ENCODE measurements at places on chromosomes 4 and X. TPM values are rescaled to one million over a fixed set of nuclear protein-coding genes. Genes with fewer than 3 reads are reported as not detected.

DNA sequence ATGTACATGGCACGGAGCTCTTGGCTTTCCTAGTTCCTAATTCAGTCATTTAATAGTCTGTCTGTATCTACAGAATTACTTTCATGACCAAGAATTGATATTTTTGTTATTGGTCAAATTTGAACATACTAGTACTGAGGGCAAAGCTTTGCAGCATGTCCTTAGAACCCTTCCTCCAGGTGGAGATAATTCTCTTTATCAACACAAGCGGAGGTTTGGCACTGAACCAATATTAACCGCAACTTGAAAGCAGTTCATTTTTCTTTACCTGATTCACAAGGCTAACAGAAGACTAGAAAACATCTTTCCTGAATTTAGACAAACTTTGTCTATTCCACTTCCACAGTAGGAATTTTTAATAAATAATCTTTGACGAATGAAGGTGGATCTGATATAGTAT, 73.8 kb downstream of the TACR3 start:
- no peaks in the 10 kb centered on the region for H3K36me3 ChIP-seq
- DNase-seq = no peak
- H3K4me1 ChIP-seq = no peaks in the 10 kb centered on the region
- H3K4me3 ChIP-seq = no peak overlapping the region

GRCh38 chrX:51899741-51900140, 6.3 kb downstream of the MAGED1 start:
- no peak overlapping the region for H3K27ac ChIP-seq
- peak; percentile 45 for DNase-seq
- no peaks in the 10 kb centered on the region for H3K27me3 ChIP-seq
- no peak overlapping the region for H3K4me3 ChIP-seq
- H3K4me1 ChIP-seq = peaks cover 12% of the 10 kb centered on the region

GRCh38 chrX:115559672-115560071, 1.3 kb upstream of the PLS3 start:
- H3K27ac ChIP-seq = no peak overlapping the region
- no peak for DNase-seq
- no peaks in the 10 kb centered on the region for H3K36me3 ChIP-seq

DNA sequence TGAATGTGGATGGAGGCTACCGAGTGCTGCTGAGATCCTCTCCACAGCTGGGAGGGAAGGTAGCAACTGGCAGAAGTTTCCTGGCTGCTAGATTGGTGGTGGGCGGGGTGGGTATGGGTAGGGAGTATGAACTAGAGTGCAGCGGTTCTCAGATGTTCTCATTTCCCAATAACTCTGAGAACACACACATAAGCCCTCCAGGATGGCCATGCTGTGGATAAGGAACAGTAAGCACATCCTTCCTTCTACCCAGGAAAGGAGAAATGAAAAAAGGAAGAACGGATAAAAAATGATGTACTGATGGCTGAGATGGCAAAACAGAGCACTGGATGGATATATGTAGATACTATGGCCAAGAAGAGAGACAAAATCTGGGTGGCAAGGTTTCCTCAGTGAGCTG, 116.0 kb downstream of the ZNF827 start:
- DNase-seq = no peak
- H3K27me3 ChIP-seq = no peaks in the 10 kb centered on the region
- H3K27ac ChIP-seq = no peak overlapping the region
- H3K4me1 ChIP-seq = peaks cover 14% of the 10 kb centered on the region
- no peak overlapping the region for H3K4me3 ChIP-seq

DNA sequence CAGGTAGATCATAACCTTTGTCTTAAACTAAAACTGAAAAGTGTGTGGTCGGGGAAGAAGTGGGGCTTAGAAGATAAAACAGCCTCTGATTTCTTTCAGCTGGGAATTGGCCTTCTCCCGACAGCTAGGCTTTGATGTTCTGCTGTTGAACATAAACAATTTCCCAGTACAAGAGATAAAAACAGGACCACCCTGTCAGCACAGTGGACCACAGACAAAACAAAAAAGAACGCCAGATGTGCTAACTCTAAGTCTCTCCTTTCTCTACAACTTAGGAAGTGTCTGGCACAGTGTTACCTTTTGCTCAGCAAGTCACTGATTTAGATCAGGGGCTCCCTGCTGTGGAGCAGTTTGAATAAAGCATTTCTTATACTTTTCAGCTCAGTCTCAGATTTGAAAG, 87.5 kb upstream of the UXT start:
- H3K27ac ChIP-seq = no peak overlapping the region
- H3K36me3 ChIP-seq = no peaks in the 10 kb centered on the region
- no peak for DNase-seq

GRCh38 chrX:115679460-115679859, 118.5 kb downstream of the PLS3 start:
- no peaks in the 10 kb centered on the region for H3K4me1 ChIP-seq
- DNase-seq = peak; percentile 39
- H3K36me3 ChIP-seq = no peaks in the 10 kb centered on the region
- H3K4me3 ChIP-seq = no peak overlapping the region
- H3K27ac ChIP-seq = no peak overlapping the region

GRCh38 chrX:119389214-119389613, 9.9 kb upstream of the SLC25A43 start:
- no peak for DNase-seq
- H3K4me1 ChIP-seq = no peaks in the 10 kb centered on the region
- no peak overlapping the region for H3K27ac ChIP-seq
- no peaks in the 10 kb centered on the region for H3K27me3 ChIP-seq
- H3K4me3 ChIP-seq = no peak overlapping the region

DNA sequence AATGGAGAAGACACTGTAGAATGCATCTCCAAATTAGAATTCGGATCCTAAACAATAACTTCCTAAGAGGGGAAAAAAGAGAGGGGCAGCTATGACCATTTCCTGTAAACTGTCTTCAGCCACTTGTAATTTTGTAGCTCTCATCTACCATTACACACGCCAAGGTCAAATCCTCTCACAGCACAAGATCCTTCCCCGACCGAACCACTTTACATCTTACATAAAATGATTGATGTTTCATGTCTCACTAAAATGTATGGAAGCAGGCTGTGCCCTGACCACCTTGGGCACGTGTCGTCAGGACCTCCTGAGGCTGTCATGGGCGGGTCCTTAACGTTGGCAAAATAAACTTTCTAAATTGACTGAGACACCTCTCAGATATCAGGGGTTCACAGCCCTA, 24.1 kb upstream of the PBDC1 start:
- H3K4me1 ChIP-seq = peaks cover 2% of the 10 kb centered on the region
- no peaks in the 10 kb centered on the region for H3K36me3 ChIP-seq
- DNase-seq = peak; percentile 33
- peak overlapping the region; percentile 95 for H3K27ac ChIP-seq
- H3K4me3 ChIP-seq = peak overlapping the region; percentile 18
- no peaks in the 10 kb centered on the region for H3K27me3 ChIP-seq

DNA sequence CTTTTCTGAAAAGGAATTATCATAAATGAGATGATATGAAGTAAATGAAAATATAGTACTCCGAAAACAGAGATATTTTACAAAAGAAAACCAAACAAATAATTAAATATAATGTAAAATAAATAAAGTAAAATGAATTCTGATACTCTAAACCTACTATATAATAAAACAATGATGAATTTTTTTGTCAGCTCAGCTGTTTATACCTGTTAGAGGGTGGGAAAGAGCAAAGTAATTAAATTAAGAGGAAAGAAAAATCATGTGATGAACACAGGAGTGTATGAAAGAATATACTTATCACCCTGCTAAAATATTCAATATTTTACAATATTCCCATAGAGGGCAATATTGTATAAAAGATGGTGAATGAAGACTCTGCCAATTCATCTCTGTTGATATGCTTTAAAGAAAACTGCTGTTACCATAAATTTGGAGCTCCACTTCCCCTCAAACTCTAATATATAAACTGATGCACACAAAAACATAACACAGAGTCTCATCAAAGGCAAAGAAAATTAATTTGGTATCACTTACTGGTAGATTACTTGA, 6.5 kb upstream of the NDST4 start:
- H3K27me3 ChIP-seq = no peaks in the 10 kb centered on the region
- H3K27ac ChIP-seq = no peak overlapping the region
- no peaks in the 10 kb centered on the region for H3K4me1 ChIP-seq
- no peaks in the 10 kb centered on the region for H3K36me3 ChIP-seq
- H3K4me3 ChIP-seq = no peak overlapping the region
- DNase-seq = no peak

DNA sequence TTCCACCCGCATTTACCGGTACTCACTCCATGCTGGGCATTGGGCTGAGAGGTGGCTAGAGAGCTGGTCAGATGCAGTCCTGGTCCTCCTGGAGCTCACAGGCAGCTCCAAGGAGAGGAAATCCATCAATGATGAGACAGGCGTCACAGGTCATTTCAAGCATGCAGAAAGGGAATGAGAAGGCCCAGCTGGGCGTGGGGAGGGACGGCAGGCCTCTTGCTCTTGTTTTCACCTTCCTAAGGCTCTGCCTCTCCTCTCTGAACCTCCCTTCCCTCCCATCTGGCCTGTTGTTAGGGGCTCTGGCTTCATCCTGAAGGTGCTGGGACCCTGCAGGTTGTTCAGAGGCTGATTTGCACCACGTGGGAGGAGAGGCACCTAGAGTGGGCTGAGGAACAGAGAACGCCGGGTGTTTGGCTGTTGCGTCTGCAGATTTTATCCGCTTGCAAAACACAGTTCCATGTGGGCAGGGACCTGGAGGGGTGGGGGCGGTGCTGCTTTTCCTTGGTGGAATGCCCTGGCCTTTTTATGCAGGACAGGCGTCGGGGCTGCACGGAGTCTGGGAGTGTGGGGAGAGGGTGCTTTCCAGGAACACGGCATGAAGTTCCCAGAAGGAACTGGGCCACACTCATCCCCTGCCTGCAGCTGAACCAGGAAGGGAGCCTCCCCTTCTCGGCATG, 81.5 kb upstream of the PSAPL1 start:
- H3K27ac ChIP-seq = no peak overlapping the region
- no peaks in the 10 kb centered on the region for H3K4me1 ChIP-seq
- H3K27me3 ChIP-seq = peaks cover 49% of the 10 kb centered on the region
- DNase-seq = no peak
- H3K4me3 ChIP-seq = no peak overlapping the region
- H3K36me3 ChIP-seq = no peaks in the 10 kb centered on the region

ESX1 gene
- not detected for total RNA-seq

CCNA2 gene
- 59.7 TPM for total RNA-seq

Measured in IMR-90 (cell line).